ENCODE measurements at places on chromosomes 4 and X.

GRCh38 chr4:124535003-124535402, 177.5 kb downstream of the ANKRD50 start:
- no peak for DNase-seq

DNA sequence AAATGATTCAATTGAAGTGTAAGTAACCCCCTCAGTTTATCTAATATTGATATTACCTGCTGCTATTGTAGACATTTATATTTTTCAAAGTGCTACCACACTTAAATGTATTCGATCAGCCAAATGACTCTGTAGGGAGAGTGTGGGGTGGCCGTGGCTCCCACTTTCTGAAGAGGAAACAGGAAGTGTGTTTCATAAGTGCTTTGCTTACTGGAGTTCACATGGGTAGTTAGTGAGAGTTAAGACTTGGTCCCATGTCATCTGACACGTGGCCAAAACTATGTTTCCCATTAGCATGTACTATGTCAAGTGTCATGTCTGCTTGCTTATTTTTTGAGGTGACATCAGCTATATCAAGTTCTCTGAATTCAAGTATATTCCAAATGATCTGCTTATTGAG, 308.1 kb upstream of the GATB start:
- no peak for DNase-seq

DNA sequence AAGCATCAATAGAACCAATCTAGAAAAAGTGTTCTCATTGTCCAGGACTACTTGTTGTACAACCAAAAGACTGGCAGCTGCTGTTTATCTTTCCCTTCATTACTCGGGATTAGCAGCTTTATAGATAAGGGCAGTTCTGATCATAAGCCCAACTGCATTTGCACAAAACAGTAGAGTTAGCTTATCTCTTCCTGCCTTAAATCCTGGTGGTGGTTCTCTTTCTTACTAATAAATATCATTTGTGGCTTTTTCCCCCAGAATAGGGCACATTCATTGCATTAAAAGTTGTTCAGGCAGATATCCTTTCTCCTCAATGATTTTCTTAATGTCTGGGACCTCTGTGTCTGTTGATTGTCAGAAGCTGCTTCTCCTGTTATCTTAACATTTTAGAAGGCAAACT, 20.2 kb upstream of the RRAGB start:
- no peak for DNase-seq

DNA sequence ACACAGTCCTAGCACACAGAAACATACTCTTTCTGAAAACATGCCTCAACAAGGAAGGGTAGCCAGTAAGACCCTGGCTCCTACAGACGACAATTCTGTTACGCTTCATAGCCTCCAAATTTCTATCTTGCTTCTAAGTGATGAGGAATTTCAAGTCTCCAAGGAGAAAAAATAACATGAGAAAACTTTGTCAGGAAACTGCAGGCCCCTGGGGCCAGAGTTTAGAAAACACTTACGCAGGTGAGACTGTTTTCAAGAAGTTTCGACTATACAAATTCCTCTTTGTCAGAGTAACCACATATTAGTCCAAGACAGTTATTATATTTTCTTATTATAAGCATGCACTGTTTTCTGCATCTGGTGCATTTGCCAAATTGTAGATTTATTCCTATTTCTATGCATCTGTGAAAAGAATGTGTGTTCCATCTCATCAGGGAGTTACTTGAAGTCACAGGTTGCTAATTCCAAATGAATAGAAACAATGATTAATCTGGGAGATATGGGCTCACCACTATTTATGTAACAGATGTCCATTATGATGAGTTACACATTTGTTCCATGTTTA, 30.3 kb upstream of the HCCS start:
- no peak for DNase-seq

GRCh38 chr4:158322109-158322508, 111.8 kb downstream of the TMEM144 start:
- no peak for DNase-seq

GRCh38 chrX:80879143-80879542, 69.5 kb upstream of the BRWD3 start:
- no peak for DNase-seq

DNA sequence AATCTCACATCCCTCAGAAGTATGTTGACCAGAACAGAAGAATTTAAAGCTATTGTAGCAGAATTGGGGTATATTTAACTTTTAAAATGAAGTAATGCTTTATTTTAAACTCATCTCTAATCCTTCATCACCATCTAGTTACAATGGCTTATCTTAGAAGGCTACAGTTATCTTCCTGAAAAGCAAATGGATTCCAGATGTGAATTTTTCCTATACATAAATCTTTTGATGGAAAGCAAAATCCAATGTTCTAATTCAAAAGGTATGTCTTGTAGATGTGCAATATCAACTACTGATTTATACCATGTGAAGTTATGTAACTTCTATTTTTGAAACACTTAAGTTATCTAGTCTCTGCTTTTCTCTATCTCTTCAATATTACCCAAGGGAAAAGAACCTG, 47.6 kb downstream of the CCNG2 start:
- DNase-seq = no peak

DNA sequence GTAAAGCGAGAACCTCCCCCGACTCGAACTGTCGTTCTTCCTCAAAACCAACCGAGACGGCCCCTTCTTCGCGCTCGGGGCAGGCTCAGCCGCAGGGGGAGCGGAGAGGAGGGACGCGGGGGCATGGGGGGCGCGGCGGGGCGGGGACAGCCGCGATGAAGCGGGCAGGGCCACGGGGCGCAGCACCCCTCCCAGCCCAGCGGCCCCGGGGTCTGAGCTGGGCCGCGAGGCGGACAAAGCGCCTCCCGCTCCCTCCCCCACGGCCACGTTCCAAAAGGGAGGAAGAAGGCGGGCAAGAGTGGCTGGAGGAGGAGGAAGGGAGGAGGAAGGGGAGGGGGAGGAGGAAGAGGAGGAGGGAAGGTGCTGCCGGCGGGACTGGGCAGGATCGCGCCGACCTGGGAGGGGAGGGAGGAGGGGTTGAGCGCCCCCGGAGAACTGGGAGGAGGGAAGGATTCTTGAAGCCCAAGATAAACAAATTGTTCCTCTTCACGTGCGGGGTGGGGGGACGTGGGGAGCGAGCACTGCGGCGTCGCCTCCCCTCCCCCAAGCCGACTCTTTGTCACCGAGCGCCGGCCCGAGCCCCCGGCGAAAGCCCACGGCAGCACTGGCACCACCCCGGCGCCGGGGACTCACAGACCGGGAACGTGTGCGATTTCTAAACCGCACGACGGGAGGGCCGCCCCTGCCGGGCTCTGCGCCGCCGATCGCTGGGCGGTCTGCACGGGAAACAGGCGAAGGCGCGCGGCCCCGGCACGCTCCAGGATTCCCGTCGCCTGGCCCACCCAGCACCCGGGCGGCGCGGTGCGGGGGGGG, 2.9 kb downstream of the MAML3 start:
- DNase-seq = peak; percentile 95
